NCI-H2029 (cell line): ENCODE measurements at places on chromosomes 4 and X.

- DNase-seq: no peak
Observed at GRCh38 chr4:99827454-99827853, 10.8 kb downstream of the DAPP1 start.

DNA sequence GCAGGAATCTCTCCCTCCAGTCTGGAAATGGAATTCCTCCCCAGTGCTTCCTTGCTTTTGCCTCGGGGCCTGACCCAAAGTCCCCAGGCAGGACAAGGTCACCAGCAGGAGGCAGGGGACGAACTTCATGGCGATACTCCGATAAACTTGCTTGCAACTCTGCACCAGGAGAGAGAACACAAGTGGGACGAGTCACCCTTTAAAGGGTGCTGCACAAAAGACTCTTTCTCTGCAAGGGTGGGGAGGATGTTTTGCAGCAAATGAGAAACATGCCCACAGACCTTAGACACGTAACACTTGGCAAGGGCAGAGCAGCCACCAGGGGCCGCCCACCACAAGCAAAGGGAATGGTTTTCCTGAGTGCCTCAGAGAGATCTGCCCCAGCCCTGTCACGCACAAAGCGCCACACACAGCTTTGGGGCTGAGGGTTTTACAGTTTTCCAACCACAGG, at the start of gene FGFBP2:
FGFBP2 (minus strand) TSS at position 175 of the 451 bp plus-strand sequence; CDS start at position 129, 46 bp downstream.
- peak; percentile 22 for DNase-seq

DNA sequence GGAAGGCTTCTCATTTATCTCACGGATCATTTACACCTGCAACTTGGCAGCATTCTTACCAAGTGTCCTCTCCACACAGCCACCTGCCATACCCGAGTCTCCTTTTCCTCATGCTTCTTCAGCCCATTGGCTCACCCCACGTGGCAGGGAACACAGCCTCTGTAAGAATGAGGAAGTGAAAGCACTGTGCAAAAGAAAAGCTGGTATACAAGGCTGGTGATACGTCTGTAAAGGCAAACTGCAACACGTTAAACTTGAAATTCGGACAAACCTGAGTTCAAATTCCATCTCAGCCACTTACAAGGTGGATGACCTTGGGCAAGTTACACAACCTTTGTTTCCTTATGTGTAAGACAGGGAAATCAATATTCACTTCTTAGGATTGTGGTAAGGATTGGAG, 164.0 kb upstream of the RASGEF1B start:
- DNase-seq: peak; percentile 68

DNA sequence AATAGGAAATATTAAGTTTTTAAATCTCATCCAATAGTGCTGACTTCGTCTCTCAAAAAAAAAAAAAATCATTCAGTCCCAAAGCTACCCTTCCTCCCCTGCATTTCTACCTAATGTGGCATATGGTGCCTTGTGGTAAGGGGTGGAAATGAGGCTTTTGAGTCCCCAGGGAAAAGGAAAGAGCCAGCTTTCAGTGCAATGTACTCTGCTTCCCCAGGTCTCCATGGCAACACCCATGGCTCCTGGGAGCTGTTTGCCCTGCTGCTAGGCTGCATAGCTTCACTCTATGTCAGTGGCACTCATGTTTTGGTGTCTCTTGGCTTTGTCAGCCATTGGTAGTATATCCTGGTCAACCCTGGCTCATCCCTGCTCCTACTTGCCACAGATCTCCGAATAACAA, 175.9 kb downstream of the SLC39A8 start:
- peak; percentile 52 for DNase-seq

DNA sequence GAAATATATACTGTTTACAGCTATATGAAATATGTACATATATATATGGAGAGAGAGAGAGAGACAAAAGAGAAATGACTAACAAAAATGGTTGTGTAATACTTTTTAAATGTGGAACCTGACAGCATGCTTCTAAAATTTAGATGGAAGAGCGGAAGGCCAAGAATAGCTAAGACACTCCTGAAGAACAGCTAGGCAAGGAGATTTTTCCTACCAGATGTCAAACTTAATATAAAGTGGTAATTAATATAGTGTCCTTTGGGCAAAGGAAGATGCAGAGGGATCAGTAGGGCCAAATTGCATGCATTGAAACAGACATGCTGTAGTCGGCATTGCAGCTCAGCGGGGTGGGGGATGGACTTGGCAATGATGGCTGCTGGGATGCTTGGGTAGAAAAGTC, 45.2 kb downstream of the ADD1 start:
- no peak for DNase-seq
